ENCODE measurements at places on chromosomes 3 and 15.

DNA sequence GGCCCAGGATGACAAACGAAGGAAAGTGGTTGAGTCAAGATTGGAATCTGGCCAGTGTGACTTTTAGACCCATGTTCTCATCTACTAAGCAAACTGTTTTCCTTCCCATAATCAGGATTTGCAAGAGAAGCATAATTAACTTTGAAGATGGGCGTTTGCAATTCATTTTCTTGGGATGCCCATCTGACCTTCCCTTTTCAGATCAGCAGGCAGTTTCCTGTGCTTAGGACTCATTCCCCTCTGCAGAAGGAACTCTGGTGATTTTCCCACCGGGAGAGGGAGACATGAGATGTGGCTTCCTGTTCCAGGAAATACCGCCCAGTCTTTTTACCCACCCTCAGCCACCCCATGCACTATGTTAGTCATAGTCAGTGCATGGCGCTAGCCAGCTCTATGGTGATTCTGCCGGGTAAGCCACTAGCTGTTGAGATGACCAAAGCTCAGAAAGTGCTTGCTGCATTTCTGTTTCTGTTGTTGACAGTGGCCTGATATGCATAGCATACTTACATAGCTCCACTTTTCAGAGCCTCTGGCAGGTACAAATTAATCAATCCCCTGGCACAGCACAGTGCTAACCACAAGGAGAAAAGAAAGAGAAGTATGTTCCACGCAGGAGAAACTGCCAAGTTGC is 129.4 kb downstream of the VGLL4 start:
- DNase-seq = no peak

GRCh38 chr3:78900426-78900825 is 867.4 kb downstream of the ROBO1 start:
- no peak for DNase-seq

DNA sequence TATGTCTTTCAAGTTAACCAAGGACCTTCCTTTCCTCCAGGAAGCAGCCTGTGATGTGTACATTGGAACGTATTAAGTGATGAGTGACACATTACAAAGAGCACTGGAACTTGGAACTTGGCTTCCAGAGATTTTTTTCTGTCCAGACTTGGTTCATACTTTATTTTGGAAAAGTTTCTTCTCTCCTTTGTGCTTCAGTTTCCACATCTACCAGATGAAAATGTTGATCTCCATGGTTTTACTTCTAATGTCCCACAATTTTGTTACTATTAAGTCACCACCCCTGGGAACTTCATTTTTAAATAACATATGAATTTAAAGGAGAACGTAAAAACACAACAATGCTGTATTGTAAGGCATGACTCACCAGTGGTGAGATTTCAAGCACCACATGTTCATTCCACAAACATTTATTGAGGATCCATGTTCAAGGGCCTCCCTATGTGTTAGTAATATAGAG is 290.7 kb upstream of the LMCD1 start:
- no peak for DNase-seq

DNA sequence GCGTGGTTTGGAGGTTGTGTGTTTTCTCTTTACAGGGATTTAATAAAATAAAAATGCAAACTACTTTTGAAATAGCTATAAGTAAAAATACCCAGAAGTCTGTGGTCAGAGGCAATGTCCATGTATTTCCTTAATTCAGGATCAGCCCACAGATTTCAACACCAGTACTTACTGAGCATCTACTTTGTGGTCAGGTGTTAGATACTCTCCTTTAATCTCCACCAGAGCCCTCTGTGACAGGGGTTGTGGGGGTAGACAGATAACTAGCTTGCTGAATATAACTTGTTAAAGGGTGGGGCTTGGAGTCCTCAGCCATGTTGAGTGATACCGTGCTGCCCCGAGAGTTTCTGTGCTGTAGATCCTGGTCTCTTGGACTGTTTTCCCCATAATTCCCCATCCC is 244.1 kb upstream of the NR2E3 start:
- no peak for DNase-seq

GRCh38 chr3:14320219-14320618 is 82.2 kb upstream of the SLC6A6 start:
- DNase-seq = no peak

- DNase-seq = no peak
Observed at GRCh38 chr3:163474766-163475165, 1603.5 kb downstream of the SI start.

DNA sequence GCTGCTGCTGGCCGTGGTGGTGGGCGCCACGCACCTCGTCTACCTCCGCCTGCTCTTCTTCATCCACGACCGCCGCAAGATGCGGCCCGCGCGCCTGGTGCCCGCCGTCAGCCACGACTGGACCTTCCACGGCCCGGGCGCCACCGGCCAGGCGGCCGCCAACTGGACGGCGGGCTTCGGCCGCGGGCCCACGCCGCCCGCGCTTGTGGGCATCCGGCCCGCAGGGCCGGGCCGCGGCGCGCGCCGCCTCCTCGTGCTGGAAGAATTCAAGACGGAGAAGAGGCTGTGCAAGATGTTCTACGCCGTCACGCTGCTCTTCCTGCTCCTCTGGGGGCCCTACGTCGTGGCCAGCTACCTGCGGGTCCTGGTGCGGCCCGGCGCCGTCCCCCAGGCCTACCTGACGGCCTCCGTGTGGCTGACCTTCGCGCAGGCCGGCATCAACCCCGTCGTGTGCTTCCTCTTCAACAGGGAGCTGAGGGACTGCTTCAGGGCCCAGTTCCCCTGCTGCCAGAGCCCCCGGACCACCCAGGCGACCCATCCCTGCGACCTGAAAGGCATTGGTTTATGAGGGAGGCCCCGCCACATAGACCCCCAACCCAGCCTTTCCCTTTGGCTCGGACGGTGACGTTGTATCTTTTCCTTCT is 1.1 kb downstream of the GPR27 start:
- no peak for DNase-seq
